ENCODE measurements at places on chromosomes 4 and X.
A peak's percentile ranks its signal among the peaks of the same experiment; 100 is the strongest.

- DNase-seq = no peak
Measured at GRCh38 chrX:96704629-96705028, 20.0 kb downstream of the DIAPH2 start.

GRCh38 chr4:81505726-81506125 lies 34.0 kb upstream of the RASGEF1B start:
- DNase-seq = no peak

- DNase-seq = peak; percentile 25
Measured at GRCh38 chrX:119273420-119274192, 37.5 kb downstream of the PGRMC1 start.

DNA sequence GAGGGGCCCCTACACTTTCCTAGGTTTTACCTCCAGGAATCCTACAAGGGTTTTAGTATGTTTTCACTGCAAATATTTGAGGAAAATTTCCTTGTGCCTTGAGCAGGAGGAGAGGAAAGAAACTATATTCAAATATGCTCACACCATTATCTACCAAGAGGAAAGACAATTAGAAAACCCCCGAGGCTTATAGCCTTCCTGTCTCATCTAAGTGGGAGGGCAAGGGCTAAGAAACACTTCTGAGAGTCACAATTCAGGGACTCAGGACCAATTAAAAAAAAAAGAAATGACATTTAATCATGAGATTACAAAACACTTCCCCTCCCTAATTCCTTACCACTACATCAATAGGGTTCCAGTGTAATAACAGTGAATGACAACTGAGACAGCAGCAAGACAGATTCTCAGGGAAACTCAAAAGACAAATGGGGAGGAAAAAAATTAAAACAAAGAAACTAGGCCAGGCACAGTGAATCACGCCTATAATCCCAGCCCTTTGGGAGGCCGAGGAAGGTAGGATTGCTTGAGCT lies 45.6 kb downstream of the ATRX start:
- no peak for DNase-seq

DNA sequence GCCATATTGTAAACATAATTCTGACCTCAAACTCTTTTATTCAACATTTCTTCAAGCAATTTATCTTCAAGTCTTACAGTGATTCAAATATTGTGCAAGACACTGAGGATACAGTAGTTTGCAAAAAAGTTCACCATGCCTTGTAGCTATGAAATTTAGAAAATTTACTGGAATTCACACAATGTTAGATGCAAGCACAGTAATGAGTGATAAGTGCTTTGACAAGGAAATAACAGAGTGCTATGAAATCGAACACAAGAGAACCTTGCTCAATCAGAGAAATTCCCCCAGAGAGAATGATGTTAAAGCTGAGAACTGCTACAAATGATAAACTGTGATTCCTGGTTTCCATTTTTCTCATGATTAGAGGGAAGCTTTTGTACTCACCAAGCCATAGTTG lies 952.9 kb downstream of the FAT4 start:
- no peak for DNase-seq

DNA sequence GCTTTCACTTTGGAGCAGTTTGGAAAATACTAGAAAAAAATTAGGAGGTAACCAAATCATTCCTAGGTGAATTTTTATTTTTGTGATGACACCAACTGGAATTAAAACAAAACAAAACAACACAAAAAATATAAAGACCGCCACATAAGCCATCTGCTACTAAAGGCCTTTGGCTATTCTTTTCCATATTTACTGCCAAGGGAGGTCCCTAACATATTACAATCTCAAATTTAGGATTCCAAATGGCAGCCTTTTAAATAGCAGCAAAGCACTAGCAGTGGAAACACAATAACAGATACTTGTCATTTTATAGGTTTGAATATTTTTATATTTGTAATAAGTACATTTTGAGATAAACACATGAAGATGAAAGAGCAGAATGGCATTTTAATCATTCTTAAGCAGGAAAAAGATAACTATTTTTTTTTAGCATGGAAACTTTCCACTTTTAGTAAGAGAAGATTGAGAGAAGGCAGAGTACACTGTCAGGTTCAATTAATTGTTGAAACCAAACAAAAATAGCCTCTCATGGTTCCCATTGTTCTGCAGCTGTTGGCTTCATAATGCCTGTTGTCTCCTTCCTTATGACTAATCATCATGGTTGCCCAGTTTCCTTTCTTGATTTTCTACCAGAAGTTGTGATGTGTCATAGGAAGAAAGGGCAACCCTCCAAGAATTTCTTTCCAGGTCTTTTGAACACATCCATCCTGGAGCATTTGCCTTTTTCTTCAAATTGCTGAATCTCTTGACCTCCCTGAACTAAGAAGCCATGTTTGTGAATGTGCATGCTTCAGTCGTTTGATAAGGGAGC lies 219.0 kb upstream of the EMCN start:
- DNase-seq = no peak

DNA sequence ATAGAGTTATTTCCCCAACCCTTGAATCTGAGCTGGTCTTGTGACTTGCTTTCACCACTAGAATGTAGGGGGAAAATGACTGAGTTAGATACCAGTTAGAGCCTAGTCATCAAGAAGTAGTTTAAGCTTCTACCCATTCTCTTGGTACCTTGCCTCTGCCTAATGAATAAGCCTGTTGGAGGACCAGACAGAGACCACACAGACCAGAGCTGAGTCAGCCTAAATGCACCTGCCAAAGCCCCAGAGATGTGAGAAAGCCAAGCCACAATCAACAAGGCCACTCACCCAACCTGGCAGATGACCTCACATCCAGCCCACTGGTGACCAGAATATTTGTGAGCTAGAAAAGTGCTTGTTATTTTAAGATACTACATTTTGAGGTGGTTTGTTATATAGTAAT lies 85.2 kb upstream of the DCLK2 start:
- no peak for DNase-seq

GRCh38 chrX:78329486-78329885 lies 2.1 kb upstream of the CYSLTR1 start:
- DNase-seq = no peak

DNA sequence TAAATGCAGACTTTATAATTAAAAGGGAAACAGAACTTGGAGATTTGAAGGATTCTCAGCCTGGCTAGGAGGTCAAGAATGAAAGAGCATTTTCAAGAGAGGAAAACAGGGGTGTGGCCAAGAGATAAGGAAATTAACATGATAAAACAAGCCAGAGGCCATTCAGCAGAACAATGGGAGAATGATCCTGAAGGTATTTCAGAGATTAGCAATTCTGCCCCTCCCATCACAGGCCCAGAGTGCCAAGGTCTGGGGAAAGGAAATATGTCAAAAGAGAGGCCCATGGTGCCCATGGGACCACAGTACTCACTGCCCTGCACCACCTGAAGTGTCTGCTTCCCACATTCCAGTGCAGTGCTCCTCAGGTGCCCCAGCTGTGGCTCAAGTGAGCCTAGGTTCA lies 188.5 kb upstream of the STS start:
- DNase-seq = no peak

- DNase-seq = no peak
Measured at GRCh38 chr4:13601048-13601447, 26.5 kb downstream of the BOD1L1 start.

DNA sequence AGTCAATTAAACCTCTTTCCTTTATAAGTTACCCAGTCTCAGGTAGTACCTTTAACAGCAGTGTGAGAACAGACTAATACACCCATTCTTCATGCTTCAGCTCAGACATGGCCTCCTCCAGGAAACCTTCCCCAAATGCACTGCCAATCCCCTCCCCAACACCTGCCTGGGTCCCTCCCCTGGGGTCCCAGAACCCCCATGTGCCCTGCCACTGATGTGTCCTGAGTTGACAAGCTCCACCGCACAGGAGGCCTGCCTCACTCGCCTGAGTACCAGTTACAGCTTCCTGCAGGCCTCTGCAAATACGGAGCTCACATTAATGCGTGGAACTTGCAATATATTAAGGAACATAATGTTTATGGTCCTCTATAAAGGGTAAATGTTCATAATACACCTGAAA lies 34.9 kb upstream of the CRMP1 start:
- no peak for DNase-seq

DNA sequence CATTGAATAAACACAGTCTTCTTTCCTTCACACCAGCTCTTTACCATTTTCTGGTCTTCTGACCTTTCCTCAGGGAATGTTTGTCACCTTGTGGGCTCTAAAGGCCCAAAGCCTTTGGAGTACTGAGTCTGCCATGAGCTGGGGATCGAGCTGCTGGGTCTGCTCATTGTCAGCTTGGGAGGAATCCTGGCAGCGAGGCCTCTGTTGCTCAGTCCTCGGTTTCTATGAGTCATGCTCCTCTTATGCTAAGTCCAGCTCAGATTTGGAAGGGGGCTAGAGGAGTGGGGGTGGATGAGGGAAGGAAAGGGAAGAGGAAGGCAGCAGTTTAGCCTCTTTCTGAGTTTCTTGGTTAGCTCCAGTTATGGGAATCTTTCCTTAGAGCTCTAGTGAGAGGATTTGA lies 31.1 kb downstream of the NHSL2 start:
- DNase-seq = no peak

GRCh38 chr4:172232966-172233365 lies 419.8 kb downstream of the GALNTL6 start:
- DNase-seq = no peak

DNA sequence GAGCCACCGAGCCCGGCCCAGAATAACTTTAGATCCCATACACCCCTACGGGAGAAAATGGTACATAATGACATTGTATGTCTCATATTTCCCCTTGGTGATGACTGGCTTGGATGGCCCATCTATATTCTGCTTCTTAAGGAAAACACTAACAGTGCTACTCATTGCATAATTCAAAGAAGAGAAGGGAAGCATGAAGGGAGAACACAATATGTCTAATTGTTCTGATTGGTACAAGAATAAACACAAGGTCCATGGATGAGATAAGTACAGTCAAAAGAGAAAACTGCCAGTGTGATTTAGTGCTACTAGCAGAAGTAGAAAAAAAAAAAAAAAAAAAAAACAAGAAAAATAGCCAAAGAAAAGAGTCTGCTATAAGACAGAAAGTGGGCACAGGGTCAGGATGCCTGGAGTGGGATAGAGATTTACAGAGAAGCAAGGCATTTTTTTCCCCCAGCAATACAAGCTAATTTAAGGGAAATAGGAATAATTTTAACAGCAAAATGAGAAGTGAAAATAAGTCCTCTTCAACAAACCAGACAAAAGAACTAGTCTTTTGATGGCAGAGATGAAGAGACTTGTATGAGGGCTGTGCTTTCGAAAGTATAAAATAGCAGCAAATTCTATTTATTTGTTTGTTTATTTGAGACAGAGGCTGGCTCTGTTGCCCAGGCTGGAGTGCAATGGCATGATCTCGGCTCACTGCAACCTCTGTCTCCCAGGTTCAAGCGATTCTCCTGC lies 96.5 kb upstream of the MAP3K15 start:
- no peak for DNase-seq

DNA sequence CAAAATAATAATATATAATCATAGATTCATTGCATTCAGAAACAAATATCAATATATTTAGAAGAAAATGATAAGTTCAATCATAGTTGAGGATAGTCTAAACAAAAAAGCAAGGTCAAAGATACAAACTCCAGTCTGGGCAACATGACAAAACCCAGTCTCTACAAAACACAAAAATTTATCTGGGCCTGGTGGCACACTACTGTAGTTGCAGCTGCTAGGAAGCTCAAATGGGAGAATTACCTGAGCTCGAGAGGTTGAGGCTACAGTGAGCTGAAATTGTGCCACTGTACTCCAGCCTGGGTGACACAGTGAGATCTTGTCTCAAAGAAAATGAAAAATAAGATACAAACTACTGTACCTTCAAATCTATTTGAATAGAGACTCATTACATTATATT lies 52.7 kb upstream of the ANXA10 start:
- no peak for DNase-seq

DNA sequence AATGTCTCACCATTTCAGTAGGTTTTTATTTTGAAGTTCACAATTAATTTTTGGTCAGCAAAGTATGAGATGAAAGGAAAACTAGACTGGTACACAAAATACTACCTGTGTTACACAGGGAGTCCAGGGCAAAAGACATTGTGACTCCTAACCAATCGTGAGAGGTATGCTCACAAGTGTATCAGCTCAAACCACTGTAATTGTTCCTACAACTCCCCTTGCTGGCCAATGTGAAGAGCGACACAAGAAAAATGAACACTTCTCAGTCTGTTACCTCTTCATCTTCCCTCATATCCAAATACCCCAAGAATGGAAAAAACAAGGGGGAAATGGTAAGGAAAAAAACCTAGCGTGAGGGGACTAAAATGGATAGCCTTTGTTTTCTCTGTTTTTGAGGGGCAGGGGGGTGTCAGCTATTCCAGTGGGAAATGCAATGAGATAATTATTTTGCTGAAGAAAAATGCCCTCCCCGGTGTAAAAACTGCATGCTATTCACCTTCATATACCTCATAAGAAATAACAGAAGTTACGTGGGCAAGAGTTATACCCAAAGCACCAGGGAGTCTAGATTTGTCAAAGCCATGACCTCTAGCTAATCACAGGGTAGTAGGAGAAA lies 30.6 kb upstream of the NSUN7 start:
- DNase-seq = no peak

DNA sequence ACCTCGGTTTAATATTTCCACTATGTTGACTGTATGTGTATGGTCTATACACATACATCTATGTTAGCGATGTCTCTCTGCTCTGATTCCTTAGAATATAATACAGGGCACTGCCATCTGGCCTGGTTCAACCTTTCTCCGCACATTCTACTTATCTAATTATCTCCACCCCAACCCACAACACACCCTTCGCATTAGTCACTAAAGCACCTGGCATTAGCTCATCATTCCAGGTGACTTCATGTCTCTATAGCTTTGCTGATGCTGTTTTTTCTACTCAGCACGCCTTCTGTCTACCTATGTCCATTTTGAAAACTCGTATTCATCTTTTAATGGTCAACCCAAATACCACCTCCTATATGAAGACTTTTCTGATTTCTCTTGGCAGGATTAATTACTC lies 425.2 kb upstream of the RASGEF1B start:
- DNase-seq = no peak

DNA sequence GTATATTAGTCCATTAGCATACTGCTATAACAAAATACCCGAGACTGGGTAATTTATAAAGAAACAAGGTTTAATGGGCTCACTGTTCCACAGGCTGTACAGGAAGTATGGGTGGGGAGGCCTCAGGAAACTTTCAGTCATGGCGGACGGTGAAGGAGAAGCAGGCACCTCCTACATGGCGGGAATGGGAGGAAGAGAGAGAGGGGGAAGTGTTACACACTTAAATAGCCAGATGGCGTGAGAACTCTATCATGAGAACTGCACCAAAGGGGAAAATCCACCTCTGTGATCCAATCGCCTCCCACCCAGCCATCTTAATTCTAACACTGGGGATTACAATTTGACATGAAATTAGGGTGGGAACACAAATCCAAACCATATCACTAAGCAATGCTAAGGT lies 98.9 kb upstream of the SH3RF1 start:
- DNase-seq = no peak

DNA sequence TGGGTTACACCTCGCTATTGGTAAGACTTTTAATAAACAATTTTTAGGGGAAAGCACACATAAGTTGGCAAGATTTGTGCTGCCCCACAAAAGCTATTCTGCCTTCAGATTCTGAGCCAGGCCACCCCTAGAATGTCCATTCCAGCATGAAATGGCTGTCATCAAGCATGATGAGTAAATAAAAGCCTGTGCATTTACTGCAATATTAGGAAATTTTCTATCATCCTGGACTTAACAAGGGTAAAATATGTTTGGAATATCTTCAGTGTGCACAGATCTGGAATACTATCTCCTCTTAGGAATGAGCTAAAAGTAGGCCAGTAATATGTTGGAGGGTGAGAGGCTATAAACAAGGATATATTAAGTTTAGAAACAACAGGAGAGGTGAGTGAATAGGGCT lies 510.9 kb downstream of the ANKRD50 start:
- DNase-seq = no peak

GRCh38 chr4:185625503-185625902 lies 90.2 kb upstream of the PDLIM3 start:
- DNase-seq = no peak

GRCh38 chr4:1655081-1655480 lies 29.0 kb downstream of the FAM53A start:
- DNase-seq = no peak
